ENCODE measurements at places on chromosomes 5 and 9.

GRCh38 chr5:67149951-67150523, 46.6 kb downstream of the CD180 start:
- DNase-seq, result no peak

DNA sequence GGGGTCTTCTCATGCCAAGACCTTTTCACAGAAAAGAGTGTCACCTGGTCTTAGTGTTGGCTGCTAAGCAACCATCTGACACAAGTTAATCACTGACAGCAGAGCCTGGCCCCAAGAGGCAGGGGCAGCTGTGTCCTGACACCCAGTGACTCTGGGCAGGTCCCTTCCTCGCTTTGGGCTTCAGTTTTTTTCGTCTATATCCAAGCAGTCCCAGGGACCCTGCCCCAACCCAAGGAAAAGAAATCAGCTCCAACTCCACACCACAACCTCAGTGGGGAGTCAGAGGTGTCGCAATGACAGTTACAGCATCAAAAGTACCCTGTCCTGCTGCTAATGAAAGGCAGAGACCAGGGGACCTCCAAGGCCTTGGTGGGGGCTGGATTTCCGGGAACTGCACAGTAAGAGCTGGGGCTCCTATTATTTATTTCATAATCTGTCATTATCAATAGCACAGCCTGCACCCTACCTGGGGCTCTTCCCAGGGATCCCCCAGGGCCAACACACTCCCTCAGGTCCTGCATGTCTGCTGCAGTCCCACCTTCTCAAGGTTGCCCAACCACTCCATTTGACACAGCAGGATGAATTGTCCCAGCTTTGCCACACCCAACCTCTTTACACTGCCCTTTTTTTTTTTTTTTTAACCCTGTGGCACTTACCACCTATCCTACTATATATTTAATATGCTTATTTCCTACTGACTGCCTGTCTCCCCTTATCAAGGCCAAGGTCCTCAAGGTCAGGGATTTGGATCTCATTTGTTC, 9.4 kb downstream of the ANKS6 start:
- peak; percentile 38 for DNase-seq

DNA sequence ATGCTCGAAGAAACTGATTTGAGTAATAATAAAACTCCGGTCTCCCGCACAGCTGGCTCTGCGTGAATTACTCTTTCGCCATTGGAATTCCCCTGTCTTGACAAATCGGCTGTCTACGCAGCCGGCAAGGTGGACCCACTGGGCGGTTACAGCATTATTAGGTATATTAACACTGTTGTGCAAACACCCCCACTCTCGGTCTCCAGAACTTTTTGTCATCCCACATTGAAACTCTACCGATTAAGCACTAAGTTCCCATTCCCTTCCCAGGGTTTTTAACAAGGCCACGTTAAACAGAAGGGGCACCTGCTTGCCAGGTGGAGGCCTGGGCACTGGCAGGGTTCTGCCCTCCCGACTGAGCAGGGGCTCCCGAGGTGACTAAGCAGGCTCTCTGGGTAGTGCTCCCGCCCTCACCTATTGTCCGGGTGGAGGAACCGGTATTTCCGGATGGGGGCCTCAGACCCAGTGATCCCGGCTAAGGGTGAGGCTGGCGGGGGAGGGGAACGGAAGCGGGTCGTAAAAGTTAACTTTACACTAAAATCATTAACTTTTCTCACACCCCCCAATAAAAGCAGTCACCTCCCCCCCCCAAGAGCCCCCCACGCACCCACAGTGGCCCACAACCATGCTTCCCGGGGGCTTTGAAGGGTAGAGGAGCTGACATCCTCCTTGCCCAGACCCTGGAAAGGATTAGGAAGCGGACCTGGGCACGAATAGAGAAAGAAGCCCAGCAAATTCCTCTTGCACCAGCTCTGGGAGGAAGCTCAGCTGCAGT, 53.5 kb upstream of the TJP2 start:
- DNase-seq, result no peak

- DNase-seq, result no peak
Measured at GRCh38 chr5:25688156-25688555, 1043.4 kb upstream of the CDH10 start.

- no peak for DNase-seq
Measured at GRCh38 chr5:164746723-164747122, 1241.3 kb downstream of the MAT2B start.

DNA sequence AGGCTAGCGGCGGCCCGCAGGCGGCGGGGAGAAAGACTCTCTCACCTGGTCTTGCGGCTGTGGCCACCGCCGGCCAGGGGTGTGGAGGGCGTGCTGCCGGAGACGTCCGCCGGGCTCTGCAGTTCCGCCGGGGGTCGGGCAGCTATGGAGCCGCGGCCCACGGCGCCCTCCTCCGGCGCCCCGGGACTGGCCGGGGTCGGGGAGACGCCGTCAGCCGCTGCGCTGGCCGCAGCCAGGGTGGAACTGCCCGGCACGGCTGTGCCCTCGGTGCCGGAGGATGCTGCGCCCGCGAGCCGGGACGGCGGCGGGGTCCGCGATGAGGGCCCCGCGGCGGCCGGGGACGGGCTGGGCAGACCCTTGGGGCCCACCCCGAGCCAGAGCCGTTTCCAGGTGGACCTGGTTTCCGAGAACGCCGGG, 253 bp downstream of the SLC12A2 start:
- no peak for DNase-seq

DNA sequence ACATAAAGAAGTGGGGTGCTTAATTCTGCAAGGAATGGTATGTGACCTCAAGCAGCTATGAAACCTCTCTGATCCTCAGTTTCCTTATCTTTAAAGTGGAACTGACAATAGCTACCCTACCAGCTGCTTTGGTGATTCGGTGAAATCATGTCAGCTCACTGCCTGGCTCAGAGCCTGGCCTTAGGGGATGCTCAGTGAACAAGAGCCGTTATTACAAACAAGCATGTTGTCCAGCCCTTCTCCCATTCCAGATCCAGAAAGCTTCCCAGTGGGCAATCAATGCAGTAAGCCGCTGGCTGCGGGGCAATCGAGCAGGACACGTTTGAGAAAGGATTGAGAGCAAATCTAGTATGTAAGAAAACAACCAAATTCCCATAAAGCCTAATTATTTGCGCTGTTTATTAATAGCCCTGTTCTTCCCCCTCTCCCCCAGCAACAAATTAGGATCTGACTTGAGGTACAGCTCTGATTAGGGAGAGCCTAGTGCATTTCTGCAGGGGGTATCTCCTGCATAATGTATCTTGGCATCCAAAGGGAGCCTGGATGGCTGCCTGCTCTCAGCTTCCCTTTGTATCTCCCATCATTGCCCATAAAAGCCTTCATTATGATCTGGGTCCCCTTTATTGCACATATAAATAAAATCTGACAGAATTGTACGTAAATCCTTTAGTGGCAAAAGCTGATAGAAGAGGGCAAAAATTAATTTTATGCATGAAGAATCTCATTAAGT, 371.4 kb downstream of the TMEM232 start:
- no peak for DNase-seq

DNA sequence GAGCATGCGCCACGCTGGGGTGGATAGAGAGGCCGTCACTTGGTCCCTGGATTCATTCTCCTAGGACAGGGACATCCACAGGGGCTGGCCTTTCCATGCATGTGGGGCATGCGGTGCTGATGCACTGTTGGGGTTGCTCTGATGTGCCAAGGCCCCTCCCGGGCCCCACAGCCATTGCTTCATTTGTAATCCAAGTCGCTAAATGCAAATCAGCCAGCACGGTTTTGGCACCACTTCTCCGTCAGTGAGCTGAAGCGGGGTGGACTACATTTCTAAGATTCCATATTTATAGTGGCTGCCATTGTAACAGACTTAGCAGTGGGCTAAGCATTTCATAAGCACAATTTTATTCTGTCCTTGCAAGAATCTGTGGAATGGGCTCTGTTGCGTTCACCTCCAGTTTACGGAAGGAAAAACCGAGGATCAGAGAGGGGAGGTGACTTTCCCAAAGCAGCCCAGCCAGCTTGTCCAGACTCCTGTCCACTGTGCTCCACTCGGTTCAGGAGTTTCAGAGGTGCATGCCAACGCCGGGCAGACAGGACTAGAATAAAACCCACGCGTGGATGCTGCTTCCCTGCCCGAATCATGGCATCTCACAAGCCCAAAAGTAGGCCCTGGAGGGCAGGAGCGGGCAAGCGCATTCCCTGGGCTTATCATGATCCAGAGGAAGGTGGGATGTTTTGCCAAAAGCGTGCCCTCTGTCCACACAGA, 102.6 kb upstream of the COL5A1 start:
- no peak for DNase-seq

GRCh38 chr9:109110329-109111021, 9.3 kb downstream of the TMEM245 start:
- no peak for DNase-seq

DNA sequence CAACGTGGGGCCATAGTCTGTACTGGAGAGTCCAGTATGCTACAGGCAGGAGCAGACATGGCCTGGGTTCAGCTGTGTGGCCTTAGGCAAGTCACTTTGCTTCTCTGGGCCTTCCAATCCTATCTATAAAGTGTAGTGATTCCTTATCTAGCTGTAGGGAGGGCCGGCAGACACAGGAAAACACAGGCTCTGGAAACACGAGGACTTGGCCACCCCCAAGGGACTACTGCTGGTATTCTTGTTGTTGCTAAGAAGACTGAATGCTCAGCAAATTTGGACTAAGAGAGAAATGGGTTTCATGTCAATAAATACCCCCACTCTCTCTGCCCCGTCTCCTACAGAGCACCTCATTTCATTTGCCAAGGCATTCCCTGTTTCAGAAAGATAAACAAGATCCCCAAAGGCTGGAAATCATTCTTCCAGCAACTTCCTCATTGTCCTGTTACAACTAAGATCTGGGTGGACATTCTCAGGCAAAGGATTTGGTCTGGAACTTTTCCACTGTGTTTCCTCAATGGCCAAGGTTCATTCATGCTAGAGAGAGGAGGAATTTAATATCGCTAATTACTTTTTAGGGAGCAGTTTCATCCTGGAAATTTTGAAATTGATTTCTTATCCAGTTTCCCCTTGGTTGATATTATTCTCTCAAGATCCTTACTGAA, 105.8 kb downstream of the GABBR2 start:
- DNase-seq, result no peak

- no peak for DNase-seq
Measured at GRCh38 chr5:107610798-107611197, 59.9 kb downstream of the EFNA5 start.

DNA sequence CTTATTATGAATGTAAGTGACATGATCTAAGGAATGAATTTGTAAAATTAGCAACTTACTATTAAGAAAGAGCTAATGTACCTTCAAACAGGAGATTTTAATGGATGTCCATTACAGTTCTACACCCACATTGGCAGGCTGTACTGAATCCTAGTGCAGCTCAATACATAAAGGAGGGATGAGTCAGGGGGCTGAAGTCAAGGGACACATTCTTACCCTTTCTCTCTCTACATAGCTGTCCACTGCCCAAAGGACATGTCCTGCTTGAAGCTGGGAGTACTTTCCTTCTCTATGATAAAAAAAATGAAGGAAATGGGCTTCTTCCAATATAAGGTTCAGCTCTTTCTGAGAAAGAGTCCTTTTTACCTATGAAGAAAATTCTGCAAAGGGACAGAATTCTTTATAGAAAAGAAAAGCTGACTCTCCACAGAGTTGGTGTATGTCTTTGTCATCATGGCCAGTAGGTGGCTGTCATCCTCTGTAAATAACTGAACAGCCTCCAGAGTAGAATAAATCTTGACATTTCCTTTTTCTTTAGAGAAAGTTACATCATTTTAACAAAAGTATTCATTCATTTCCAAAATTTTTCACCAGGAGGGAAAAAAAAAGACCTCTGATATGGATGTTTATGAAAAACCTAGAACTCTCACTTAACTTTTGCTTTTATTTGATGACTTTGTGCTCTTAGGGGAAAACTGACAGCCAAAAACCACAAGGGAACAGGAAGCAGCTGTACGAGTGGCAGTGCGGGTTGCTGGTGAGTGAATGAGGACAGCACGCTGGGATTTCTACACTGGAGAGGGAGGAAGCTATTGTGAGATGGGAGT, 13.1 kb upstream of the IFNA14 start:
- no peak for DNase-seq

GRCh38 chr9:124510650-124511425, 3.6 kb upstream of the NR5A1 start:
- DNase-seq, result no peak

GRCh38 chr5:154221371-154221896, 30.9 kb downstream of the GALNT10 start:
- peak; percentile 66 for DNase-seq

DNA sequence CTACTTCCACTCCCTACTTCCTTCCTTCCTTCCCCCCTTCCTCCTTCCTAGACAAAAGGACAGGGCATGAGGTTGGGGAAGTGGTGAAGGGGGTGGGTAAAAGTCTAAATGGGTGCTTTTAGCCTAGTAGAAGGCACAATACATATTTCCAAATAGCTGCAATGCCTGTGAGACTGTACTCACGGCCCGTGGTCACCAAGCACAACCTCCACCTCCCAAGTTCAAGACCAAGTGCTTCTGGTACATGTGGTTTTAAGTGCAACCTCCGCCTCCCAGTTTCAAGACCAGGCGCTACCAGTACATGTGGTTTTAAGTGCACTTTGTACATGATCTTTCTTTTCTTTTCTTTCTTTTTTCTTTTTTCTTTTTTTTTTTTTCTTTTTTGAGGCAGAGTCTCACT, 14.5 kb upstream of the NTNG2 start:
- no peak for DNase-seq

GRCh38 chr9:123418506-123418905, 62.5 kb downstream of the CRB2 start:
- DNase-seq, result no peak

DNA sequence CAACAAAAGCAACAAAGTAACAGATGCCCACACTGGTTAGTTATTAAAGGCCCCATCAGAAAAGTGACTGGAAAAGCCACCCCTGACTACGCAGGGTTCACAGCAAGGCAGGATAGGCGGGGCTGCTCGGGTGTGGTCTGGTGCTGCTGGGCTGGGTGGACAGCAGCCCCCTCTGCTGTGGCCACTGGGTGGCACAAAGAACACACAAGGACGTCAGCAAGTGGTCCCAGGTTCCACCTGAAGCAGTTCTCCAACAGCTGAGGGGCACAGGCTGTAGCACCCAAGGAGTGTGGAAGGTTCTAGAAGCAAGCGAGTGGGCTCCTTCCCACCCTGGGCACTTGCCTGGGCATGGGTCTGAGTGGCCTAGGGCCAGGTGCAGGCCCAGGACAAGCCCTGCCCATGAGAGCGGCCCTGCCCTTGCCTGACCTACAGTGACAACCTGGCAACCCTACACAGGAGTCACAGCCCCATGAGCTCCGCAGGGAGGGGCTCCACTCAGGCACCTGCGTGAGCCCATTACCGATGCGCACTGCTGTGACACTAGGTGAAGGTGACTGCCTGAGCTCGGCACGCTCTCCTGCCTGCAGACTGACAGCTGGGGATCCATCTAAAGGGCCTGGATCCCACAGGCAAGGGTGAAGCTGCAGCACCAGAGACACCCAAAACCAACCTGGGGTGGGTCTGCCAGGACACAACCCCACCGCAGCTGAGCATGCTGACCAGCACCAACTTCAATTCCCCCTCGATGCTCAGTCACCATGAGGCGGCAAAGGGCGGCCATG, 8.1 kb downstream of the BRD9 start:
- no peak for DNase-seq

- no peak for DNase-seq
Measured at GRCh38 chr9:98010445-98010844, 27.3 kb downstream of the ANP32B start.

- DNase-seq, result no peak
Measured at GRCh38 chr9:123727332-123727731, 202.6 kb downstream of the DENND1A start.

GRCh38 chr9:2559192-2560152, 62.1 kb upstream of the VLDLR start:
- DNase-seq, result peak; percentile 90
